Lower leg skin (tissue), 4 donors: ENCODE measurements at places on chromosomes 3 and 15. TPM values are rescaled to one million over a fixed set of nuclear protein-coding genes. Genes with fewer than 3 reads are reported as not detected.

GRCh38 chr15:91759560-91759959, 93.9 kb upstream of the SLCO3A1 start:
- DNase-seq = no peak

GRCh38 chr3:46065750-46066256, 38.5 kb upstream of the XCR1 start:
- DNase-seq = no peak

The IDH3A gene
- total RNA-seq = 55.5 TPM

The GATM gene
- total RNA-seq = 120 TPM

DNA sequence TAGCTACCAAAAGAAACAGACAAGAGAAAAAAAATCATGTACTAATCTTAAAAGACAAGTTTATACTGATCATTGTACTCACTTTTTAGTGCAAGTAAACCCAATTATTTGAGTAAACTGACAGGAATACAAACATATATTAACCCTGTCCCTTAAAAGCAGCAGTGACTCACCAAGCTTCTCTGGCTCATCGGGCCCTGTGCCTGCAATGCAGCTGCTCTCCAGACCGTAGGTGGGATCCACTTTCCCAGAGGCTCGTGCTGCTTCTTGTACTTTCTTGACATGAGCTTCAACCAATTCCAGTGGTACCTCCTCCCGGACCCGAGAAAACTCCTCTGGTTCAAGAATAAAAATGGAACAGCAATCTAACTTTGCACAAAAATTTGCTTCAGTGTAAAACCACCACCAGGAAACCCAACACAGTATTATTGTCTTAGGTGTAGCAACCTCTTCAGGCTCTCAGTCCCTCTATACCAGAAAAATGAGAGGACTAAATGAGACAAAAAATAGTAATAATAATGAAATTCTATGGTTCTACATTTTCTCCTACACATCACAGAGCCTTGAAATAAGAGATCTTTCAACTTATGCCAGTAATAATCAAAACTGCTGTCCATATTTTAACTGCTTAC, 82.6 kb upstream of the CSPG5 start:
- DNase-seq = no peak

DNA sequence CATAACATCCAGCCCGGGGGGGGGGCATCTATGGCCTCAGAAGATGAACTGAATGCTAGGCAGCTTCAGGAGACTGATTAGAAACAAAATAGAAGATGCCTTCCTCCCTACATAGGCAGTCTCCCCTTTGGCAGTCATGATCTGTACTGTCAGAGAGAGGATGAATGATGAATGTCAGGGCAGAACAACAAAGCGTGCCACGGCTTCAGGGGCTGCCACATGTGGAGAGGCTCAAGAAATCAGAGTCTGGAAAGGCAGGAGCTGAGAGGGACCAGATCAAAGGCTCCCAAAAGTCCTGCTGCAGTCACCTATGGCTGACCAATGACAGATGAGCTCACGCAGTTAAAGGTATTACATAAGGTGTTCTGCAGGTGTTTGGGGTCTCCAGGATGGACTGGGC, 180.4 kb downstream of the UACA start:
- DNase-seq = peak; percentile 46

DNA sequence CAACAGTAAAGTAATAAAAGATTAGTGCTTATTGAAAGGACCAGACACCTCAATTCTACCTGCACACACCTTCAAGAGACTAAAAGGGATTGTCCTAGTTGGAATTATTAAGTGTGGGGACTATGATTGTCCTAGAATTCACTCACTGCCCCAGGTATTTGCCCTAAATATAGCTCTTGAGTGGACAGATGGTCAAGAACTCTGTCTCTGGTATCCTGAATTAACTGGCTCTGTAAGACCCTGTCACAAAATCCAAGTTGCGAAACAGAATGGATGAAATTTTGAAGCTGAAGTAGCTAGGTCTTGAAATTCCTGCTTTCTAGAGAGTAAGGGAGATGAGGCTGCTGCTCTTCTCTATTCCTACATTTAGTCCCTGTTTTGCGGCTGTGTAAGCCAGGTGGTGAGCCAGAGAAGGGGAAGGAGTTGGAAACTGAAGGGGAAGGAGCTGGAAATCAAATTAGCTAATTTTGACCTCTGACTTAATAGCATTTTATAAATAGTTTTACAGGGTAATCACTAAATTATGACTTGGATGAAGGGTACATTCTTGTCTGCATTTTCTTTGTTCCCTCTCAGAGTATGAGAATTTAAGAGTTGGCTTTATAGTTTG, 34.5 kb downstream of the KBTBD12 start:
- no peak for DNase-seq
